Omental fat pad (tissue), 4 donors: ENCODE measurements at places on chromosomes 2 and 18.

GRCh38 chr18:74225193-74225840, 66.4 kb downstream of the CYB5A start:
- DNase-seq = no peak

DNA sequence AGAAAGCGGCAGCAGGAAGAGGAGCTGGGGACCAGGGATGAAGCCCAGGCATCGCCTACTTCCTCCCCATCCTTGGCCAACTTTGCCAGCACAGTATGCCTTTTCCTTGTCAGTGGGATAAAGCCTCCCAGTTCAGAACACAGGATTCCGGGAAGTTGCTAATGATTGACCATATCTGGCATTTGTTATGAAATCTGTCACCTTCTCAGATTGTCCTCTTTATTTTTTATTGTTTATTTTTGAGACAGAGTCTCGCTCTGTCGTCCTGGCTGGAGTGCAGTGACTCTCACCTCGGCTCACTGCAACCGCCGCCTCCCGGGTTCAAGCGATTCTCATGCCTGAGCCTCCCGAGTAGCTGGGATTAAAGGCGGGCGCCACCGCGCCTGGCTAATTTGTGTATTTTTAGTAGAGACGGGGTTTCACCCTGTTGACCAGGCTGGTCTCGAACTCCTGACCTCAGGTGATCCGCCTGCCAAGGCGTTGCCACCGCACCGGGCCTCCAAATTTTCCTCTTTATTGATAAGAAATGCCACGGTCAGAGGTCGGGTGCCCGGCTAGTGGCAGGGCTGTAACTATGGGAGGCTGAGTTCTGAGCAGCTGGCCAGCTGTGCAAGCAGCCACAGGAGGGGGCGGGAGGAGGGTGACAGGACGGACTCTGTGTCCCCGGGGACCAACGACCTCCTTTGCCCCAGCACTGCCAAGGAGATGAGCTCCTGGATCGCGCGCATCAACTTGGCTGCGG, 24.4 kb downstream of the PSD4 start:
- DNase-seq = no peak

DNA sequence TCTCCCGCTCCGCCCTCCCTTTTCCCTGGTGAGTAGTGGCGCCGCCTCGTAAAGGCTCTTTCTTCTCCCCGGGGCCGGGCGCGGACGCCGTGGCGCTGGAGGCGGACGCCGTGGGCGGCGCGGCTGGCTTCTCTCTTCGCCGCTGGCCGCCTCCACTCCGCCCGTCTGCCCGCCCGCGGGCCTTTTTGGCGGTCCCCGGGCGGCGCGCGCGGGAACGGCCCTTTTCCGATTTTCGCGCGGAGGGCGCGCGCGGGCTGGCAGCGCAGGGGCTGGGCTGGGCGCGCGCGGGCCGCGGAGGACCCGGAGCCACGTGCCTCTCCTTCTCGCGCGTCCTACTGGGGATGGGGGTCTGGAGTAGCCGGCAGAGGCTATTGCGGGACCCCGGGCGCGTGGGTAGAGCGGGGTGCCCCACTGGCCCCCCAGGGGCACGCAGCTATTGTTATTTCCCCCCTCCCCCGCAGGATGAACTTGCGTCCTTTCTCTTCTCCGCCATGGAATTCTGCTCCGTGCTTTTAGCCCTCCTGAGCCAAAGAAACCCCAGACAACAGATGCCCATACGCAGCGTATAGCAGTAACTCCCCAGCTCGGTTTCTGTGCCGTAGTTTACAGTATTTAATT, 472 bp downstream of the SLC20A1 start:
- no peak for DNase-seq

- no peak for DNase-seq
These were observed 56.0 kb downstream of the LBH start for GRCh38 chr2:30287190-30287840.

DNA sequence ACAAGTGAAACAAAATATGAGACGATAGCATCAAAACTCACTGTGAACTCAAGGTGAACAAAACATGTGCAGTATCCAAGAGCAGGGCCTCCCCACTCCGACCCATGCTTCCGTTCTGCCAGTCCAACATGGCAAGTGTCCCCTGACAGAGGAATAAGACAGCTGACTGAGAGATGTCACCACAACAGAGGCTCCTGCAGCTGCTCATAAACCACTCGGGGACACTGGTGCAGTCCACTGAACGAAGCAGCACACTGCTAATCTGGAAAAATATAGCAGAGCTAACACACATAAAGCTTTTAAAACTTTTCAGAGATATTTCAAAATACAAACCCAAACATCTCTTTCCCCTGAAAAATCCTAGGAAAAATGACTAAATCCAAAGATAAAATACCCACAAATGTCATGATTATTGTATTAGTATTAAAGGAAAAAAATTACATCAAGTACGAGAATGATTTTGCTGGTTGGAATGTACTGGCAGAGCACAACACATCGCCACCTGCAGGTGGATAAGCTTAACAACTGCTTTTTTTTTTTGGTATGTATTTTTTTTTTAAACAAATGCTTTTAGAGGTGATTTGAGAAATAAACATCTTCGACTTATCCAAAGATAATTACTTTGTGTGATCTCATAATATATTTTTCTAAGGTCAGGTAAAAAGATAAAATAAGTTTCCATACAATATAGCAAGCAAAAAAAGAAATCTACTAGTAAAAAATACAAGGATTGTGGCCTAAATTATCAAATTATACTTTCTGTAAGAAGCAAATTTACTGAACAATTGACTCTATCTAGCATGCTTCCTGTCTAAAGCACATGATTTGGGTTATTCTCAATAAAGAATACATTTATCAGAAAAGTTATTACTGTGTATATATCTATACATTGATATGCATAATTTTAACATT, 18.6 kb downstream of the THADA start:
- no peak for DNase-seq

GRCh38 chr2:109715313-109715805, 78.7 kb upstream of the RGPD5 start:
- no peak for DNase-seq

DNA sequence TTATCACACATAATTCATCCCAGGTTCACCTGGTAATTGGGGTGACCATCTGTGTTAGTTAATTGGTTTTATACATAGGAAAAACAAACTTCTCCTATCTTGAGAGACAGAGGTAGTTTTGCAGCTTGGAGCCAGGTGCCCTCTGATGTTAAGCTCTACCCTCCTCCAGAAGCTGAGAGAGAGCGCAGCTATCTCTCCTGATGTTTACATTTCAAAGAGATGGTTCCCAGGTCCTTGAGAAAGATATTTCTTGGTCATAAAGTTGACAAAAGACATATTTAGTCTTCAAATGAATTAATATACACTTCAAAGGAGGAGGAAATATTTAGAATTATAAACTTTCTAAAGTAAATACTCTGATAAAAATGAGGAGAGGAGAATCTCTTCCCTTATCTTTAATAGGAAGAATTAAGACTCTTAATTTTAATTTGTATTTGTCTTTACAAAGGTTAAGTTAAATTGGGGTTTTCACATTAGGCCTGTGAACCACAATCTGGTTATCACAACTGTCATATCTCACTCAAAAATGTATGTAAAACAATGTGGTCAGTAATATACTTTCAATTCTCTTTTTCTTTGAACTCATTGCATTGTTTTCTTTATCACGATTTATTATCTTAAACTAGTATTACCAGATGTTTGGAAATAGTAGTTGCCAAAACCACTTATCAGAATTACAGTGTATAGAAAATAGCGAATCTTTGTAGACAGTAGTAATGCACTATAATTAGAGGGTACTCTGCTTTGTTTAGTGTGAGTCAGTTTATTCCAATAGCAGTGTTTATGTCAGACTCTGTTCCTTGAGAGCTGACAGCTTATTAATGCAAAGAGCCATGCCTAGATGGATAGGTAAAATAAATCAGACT, 26.8 kb downstream of the SERPINB4 start:
- no peak for DNase-seq

- DNase-seq = no peak
These were observed 30.8 kb downstream of the AOX1 start for GRCh38 chr2:200616656-200617055.

DNA sequence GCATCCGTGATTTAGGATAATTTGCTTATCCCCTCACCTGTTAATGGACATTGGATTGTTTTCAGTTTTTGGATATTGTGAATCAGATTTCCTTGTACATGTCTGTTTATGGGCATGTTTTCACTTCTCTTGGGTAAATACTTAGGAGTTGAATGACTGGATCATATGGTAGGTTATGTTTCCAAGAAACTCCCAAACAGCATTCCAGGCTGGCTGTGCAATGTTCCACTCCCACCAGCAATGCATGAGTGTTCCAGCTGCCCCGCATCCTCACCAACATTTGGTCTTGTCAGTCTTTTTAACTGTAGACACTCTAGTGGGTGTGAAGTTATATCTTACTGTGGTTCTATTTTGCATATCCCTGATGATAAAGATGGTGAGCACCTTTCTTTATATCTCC, 8.9 kb upstream of the LRRFIP1 start:
- DNase-seq = no peak

- DNase-seq = no peak
These were observed 44.3 kb downstream of the CALCRL start for GRCh38 chr2:187403568-187404260.

GRCh38 chr18:43751203-43751602, 473.9 kb upstream of the SYT4 start:
- DNase-seq = no peak

GRCh38 chr2:54608224-54608623, 115.2 kb upstream of the EML6 start:
- DNase-seq = no peak

DNA sequence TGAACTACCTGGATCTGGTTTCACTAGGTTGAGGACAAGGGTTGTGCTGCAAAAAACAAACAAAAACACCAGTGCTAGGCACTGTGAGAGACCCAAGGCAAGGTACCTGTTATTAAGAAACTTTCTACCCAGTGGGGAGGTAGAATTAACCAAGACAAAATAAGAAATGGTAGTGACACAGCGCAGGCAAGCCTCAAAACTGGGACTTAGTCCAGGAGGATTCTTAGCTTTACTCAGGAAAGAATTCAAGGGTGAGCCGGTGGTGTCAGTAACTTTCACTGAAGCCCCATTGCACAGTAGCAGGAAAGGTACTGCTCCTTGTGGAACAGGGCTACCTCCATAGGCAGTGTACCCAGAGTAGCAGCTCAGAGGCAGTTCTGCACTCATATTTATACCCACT, 131.6 kb downstream of the SCG2 start:
- no peak for DNase-seq

- DNase-seq = no peak
These were observed 123.0 kb upstream of the PKDCC start for GRCh38 chr2:41924709-41925408.

DNA sequence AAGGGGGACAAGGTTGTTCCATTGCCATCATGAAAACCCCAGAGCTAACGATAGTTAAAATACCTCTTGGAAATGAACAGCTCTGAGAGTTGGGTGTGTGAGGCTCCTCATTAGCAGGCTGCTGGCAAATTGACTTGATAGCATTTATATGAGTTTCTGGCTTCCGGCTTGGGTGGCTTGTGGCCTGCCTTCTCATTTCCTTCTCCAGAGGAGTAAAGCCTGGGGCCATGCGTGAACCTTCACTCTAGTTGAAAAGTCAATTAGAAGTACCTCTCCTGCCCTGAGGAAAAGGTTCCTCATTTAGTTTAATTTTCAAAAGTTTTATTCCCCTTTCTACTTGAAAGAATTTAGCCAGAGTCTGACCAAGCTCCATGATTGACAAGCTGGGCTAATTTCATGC, 67.1 kb downstream of the MGAT5 start:
- DNase-seq = no peak

- no peak for DNase-seq
These were observed 34.4 kb upstream of the TTC32 start for GRCh38 chr2:19936203-19936602.

DNA sequence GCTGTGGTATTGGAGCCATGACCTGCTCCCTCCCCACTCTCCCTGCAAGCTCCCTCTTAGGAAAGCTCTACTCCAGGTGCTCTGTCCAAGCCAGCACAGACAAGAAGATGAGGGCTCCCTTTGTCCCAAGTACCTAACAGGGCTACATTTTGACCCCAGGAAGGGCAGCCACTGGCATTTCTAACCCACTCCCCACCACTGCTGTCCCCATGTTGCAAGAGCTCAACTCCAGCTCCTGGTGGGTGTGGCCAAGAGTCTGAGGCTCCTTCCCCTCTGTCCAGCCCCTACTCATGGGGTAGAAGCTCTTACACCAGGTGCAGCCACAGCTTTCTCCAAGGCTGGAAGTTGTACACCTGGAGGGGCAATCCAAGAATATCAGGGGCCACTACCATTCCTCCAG, 127.0 kb upstream of the NPAS2 start:
- DNase-seq = no peak

DNA sequence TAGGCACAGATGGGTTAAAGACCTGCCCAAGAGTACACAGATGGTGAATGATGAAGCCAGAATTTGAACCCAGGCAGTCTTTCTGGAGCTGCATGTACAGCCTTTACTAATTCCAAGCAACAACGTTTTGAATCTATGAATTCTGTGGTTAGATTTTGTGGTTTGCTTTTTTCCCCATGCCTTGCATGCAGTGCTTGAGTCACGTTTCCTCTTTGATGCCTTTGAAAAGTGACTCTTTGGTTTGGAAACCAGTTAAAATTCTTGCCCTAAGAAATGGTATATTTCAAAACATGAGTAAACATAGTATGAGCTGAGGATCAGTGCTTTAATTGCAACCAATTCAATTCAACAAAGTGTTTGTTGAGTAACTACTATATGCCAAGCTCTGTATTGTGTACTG, 48.2 kb upstream of the PPM1B start:
- no peak for DNase-seq

DNA sequence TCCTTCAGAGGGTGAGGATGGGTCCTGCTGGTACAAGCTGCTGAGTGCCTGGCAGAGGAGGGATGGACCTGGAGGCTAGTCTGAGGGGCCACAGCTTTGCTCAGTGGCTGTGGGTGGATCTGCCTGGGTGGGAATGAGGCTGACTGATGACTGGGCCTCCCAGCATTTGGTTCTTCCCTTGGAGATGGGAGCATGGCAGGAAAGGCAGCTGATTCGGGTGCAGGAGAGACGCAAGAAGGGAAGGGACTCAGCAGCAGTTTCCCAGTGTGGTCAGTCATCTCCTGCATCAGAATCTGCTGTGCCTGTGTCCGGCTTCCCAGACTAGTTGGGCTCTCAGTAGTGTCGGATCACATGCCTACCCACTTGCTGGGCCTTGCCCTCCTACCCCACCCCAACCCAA, 7.3 kb downstream of the WIPF1 start:
- no peak for DNase-seq

DNA sequence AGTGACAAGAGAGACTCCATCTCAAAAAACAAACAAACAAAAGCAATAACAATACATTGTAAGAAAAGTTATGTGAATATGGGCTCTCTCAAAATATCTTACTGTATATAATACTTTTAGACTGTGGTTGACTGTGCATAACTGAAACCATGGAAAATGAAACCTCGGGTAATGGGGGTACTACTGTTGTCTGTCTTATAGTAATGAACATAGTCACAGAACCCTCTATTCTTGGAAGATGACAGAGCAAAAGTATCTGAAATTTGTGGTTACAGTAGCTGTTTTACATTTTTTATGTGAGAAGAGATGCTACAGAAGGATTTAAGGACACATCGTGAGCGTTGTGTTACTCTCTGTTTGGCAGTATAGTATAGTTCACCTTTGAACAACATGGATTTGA, 60.5 kb downstream of the MAP4K4 start:
- no peak for DNase-seq

- DNase-seq = no peak
These were observed 8.1 kb downstream of the SP9 start for GRCh38 chr2:174342686-174343342.
